ENCODE measurements at places on chromosomes 11 and 22.
A peak's percentile ranks its signal among the peaks of the same experiment; 100 is the strongest.

DNA sequence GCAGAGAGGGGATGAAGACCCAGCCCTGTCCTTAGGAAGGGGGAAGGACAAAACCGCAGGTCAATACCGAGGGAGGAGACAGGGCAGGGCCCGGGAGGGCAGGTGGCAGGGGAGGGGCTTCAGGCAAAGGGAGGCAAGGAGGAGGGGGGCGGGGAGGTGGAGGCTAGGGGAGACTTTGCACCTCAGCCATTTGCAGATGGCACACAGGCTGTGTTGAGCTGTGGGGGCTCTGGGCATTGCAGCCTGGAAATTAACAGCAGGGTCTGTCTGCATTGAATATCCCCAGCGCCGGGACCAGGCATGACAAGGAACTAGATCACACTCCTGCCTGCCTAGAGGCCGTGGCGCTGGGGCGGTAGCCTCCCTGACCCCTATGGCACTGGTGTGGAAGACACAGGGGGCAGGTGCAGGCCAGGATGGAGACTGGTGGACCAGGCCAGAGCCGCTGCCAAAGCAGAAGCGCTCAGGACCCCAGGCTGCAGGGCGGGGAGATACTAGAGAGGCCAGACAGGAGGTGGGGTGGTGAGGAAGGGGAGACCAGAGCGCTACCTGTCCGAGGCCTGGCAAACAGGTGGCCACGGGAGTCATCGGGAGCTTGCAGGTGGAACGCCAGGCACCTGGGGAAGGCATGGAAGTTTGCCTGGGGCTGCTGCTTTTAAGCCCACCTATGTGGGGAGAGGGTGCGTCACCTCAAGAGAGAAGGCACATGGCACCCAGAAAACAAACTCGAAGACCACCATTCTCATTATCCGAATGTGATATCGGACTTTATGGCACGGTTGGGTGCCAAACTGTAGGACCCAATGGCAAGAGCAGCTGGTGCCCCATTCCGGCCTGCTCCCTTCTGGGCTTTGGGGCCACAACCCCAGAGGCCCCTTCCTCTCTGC, 11.5 kb downstream of the CBX6 start:
- H3K4me3 ChIP-seq, result no peak overlapping the region
- no peaks in the 10 kb centered on the region for H3K36me3 ChIP-seq
- no peaks in the 10 kb centered on the region for H3K27me3 ChIP-seq
- H3K4me1 ChIP-seq, result no peaks in the 10 kb centered on the region
- no peak for DNase-seq
- no peak overlapping the region for H3K27ac ChIP-seq

DNA sequence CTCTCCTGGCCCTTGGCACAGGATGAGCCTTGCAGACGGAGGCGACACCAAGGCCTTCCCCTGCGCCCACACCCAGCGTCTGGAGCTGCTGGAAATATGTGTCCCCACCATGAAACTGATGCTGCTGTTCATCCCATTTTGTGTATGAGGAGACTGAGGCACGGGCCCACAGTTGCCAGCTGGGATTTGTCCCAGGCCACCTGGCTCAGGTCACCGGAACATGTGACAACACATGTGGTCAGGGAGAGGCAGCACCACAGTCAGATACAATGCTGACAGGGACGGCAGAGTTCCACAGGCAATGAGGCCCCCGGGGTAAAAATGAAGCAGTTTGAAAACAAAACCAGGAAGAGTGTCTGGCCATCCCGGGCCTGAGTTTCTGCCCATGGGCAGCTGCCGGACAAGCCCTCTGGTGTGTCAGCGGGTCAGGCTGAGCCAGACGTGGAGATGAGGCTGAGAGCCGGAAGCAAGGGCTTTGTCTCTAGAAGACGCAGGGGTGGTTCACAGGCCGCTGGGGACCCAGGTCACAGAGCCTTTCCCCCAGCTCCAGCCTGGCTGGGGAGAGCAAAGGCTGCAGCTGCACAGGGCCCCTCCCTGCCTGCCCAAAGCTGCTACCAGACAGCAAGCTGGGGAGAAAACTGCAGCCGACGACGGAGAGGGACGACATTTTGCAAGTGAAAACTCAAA, 80.7 kb downstream of the CDKN1C start:
- H3K27me3 ChIP-seq, result peaks cover 36% of the 10 kb centered on the region
- H3K4me3 ChIP-seq, result no peak overlapping the region
- no peaks in the 10 kb centered on the region for H3K36me3 ChIP-seq
- no peak overlapping the region for H3K27ac ChIP-seq

DNA sequence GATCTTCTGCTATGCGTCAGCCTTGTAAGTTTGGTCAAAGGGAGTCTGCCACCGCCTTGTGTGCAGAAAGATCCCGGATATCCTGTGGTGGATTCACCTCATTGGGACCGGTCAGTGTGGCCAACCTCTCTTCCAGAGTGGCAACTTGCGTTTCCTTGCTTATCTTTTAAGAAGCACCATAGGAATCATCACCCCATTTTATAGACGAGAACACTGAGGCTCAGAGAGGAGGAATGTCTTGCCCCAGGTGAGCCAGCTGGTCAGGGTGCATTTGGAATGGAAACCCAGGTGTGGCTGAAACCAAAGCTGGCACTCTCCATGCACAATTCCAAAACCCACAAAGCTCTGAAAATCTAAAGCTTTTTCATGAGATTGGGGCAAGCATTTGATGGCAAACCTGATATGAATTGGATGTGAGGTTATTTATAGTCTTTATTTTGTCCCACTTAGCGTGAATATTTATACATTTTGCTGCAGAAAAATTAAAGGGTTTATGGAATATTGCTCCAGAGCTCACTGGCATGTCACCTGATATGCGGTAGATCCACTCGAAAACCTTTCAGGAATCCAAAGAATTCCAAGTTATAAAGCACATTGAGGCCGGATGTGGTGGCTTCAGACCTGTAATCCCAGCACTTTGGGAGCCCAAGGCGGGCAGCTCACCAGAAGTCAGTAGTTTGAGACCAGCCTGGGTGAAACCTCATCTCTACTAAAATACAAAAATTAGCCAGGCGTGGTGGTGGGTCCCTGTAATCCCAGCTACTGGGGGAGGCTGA, 12.1 kb upstream of the EIF3D start:
- no peaks in the 10 kb centered on the region for H3K27me3 ChIP-seq
- H3K4me3 ChIP-seq, result no peak overlapping the region
- no peaks in the 10 kb centered on the region for H3K4me1 ChIP-seq
- H3K36me3 ChIP-seq, result no peaks in the 10 kb centered on the region
- no peak overlapping the region for H3K27ac ChIP-seq
- DNase-seq, result no peak

DNA sequence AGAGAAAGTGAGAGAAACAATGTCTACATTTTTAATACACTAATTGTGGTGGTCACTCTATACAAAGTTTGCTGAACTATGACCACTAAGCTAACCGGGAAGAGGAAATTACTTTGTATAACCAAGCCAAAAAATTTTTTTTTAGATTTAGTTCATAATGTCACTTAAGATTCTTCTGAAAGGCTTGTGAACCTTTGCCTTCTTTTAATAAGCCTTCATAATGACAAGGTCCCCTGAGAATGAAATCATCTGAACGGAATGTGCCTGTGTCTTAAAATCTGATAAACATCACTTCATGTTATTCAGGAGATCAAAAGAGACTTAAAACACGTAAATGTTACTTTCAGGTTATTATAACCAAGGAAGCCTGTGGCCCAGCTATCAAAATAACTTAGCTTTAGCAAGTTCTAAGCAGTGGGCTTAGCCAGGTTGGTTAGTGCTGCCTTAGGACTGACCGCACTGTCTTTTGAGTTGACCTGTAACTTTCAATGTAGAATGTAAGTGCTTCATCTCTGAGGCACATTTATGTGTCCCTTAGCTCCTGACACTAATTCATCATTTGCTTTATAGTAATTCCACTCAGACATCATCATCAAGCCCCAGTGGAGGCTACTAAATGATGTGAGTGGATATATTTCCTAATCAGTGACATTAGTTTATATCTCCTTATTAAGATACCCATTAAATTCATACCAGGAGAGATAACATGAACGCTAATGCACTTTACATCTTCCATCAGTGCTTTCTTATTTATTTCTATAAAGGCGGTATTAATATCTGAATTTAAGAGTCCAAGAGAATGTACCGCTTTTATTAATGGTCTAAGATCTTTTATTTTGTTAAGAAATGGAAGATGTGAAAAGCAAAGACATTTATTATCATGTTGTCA, 122.5 kb downstream of the WNT11 start:
- H3K27ac ChIP-seq, result no peak overlapping the region
- no peak for DNase-seq
- no peaks in the 10 kb centered on the region for H3K27me3 ChIP-seq
- no peak overlapping the region for H3K4me3 ChIP-seq
- no peaks in the 10 kb centered on the region for H3K36me3 ChIP-seq

DNA sequence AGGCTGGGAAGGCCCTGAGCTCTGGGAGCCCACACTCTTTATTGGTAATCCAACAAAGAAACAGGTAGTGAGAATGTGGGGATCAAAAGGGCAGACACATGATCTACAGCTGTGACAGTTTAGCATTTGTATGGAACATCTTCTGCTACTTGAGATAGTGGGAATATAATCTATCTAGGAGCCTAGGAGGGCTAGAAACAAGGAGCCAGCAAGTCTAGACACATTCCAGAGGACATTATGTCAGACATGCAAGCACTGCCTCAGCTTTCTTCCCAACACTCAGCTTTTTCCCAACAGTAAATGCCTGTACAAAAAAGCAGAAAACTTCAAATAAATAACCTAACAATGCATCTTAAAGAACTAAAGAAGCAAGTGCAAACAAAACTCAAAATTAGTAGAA, 1150.6 kb upstream of the RAG2 start:
- H3K36me3 ChIP-seq, result no peaks in the 10 kb centered on the region
- H3K27ac ChIP-seq, result no peak overlapping the region
- DNase-seq, result no peak
- H3K27me3 ChIP-seq, result no peaks in the 10 kb centered on the region

DNA sequence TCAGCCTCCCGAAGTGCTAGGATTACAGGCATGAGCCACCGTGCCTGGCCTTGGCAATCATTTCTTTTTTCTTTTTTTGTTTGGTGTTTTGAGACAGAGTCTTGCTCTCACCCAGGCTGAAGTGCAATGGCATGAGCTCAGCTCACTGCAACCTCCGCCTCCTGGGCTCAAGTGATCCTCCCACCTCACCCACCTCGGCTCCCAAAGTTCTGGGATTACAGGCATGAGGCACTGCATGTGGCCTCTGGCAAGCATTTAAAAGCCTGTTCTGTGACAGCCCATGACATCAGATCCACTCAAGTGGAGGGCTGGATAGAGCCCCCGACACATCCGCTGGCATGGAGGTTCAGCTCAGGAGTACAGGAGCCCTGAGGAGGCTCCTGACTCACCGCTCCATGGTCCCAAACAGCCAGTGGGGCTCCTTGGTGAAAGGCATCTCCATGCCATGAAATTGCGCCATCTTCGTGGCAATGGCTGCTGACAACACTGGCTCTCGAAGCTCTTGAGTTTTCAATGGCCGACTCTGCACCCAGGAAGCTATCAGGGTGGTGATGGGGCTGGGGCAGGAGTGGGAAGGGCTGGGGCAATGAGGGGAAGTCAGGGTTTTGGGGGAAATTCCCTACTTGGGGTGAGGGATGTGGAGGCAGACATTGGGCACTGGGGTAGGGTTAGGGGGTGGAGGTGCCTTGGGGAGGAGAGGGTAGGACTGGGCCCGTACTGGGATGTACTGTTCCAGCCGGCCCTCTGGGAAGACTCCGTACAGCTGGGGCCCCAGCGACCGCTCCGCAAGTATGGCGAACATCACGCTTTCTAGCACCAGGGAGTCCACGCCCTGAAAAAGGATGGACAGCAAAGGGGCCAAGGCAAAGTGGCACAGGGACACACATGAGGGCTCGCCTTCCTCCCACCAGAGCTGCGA, 1.4 kb downstream of the CHKB start:
- H3K27ac ChIP-seq, result peak overlapping the region; percentile 83
- H3K4me1 ChIP-seq, result peaks cover 35% of the 10 kb centered on the region
- no peaks in the 10 kb centered on the region for H3K36me3 ChIP-seq
- no peak for DNase-seq

DNA sequence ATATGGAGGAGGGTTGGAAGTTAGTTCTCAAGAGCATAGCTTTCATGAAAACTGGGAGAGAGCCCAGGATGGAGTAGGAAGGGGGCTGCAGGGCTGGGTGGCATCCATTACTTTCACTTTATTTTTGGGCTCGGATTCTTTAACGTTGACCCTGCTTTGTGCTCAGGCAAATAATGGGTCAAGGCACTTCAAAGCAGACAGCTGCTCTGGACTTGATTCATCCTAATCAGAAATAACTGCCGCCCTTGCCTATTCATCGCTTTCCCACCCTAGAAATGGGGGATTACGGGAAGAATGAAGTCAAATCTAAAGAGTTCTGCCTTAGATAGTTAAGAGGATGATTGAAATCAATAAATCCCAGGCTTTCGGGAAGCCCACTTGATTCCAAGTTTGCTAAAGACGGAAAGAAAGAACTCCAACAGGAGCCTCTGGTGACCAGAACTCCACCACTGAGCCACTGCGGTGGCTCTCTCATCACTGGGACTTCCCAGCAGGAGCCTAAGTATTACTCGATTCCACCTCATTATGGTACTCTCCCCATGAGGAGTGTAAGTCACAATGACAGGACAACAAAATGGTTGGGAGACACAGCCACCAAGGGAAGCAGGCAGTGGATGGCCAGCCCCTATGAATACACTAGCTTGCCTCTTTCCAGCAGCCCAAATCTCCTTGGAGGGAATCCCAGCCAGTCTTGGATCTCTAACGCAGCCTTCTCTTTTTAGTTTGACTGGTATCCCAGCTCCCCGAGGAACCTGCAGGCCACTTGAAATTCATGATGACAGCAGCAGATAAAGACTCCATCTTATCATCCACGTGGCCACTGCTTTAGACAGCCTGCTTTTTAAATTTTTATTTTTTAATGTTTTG, 815.5 kb downstream of the NTM start:
- no peak overlapping the region for H3K4me3 ChIP-seq
- no peak for DNase-seq
- H3K36me3 ChIP-seq, result no peaks in the 10 kb centered on the region
- no peaks in the 10 kb centered on the region for H3K4me1 ChIP-seq
- no peaks in the 10 kb centered on the region for H3K27me3 ChIP-seq
- H3K27ac ChIP-seq, result no peak overlapping the region

All from tibial artery (tissue), 4 donors.